ENCODE measurements at places on chromosomes 16 and 17.

DNA sequence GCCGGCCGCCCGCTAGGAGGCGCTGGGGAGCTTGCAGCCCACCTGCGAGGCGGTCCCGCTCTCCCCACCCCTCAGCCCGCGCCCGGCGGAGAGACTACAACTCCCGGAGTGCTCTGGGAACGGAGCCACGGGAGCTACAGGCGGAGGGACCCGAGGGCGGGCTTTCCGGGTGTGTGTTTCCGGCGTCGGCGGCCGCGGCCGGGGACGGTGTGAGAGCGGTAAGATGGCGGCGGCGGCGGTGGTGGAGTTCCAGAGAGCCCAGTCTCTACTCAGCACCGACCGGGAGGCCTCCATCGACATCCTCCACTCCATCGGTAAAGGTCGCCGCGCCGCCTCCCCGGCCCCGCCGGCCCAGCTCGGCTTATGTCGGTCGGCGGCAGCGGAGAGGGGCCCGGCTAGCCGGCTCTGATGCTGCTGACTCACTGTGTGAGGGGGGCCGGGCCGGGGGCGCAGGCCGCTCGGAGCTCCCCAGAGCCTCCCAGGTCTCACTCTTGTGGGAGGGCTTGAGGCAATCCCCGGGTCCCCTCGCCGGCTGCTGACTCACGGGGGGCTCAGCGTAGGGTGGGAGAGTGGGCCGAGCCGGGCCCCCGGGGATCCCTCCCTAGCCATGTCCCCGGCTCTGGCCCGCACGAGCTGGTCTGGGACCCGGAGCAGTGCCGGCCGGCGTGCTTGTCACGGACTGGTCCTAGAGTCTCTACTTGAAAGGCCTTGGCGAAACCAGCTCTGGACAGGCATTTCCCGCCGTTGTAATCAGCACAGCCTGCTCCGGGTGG, at the start of gene PSMD11:
PSMD11 (plus strand) TSS at position 210 of the 773 bp plus-strand sequence; CDS start at position 224, 14 bp downstream.
- peak within 1 kb of the TSS; percentile 90 for H3K4me3 ChIP-seq
- H3K27ac ChIP-seq: peak within 1 kb of the TSS; percentile 85
- H3K4me1 ChIP-seq: peaks cover 35% of the 10 kb centered on the region
- peak; percentile 98 for DNase-seq
- peaks cover 23% of the 10 kb centered on the region for H3K36me3 ChIP-seq

DNA sequence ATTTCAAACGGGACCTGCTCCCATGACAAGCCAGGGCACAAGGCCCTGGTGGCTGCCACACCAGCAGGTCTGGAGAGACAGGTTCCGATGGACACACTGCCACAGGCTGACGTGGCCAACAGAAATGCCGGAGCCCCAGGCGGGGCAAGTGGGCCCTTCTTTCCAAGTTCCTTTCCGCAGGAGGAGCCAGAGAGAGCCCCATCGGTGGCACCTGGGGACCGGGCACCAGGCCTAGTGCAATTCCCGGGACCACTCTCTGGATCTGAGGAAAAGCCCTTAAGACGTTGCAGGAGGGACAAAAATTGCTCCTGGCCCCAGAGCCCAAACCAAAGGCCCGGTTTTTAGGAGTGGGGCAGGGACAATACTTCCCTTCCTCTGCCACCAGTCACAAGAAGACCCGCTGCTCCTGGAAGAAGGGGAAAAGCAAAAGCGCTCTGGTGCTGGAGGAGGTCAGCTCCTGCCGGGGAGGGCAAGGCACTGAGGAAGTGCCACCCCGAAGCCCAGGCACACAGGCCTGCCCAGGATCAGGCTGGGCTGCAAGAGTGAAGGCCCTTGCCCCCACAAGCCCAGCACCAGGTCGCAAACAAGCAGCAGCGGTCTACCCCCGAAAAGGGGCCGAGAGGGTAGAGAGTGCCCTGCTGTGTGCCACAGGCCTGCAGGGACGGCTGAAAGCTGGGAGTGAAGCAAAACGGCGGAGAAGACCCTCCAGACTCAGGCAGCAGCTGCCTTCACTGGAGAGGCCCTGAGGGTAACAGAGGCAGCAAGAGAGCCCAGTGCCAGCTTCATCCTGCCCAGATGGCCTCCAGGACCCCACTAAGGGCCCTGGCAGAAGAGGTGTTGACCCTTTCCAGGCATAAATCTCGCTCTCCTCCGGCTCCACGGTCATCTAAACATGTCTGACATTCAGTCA, 29.1 kb downstream of the MAP1LC3B start:
- H3K4me1 ChIP-seq: no peaks in the 10 kb centered on the region
- no peak overlapping the region for H3K4me3 ChIP-seq
- H3K27me3 ChIP-seq: no peaks in the 10 kb centered on the region
- DNase-seq: no peak
- H3K27ac ChIP-seq: no peak overlapping the region

DNA sequence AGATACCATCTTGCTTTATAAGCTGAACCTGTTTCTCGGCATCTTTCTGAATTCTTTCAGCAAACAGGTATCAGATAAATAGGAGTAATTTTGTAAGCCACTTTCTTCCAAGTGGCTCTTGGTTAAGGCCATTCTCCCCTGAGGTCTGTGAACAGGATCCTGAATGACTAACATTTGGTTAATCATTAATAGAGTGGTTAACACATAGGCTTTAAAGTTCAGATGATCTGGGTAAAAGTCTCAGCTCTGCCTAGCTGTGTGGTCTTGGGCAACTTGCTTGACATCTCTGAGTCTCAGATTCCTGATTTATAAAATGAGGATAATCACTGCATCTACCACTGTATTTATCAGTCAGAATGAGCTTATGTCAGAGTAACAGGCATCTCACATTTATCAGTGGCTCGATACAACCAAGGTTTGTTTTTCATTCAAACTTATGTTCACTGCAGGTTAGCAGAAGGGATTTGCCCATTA, 44.4 kb upstream of the ANKFN1 start:
- no peaks in the 10 kb centered on the region for H3K36me3 ChIP-seq
- H3K4me1 ChIP-seq: no peaks in the 10 kb centered on the region
- no peak overlapping the region for H3K27ac ChIP-seq
- H3K27me3 ChIP-seq: peaks cover 5% of the 10 kb centered on the region

DNA sequence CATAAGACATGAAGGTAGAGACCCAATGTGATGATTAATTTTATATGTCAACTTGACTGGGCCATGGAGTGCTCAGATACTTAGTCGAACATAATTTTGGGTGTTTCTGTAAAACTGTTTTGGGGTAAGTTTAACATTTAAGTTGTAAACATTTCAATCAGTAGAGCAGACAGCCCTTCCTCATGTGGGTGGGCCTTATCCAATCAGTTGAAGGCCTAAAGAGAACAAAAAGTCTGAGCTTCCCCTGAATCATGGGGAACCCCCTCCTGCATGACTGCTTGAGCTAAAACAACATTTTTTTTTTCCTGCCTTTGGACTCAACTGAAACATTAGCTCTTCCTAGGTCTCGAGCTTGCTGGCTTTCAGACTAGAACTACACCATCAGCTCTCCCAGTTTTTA, 327.3 kb upstream of the SOX9 start:
- no peak overlapping the region for H3K27ac ChIP-seq
- DNase-seq: no peak
- no peaks in the 10 kb centered on the region for H3K36me3 ChIP-seq
- no peak overlapping the region for H3K4me3 ChIP-seq
- no peaks in the 10 kb centered on the region for H3K4me1 ChIP-seq

DNA sequence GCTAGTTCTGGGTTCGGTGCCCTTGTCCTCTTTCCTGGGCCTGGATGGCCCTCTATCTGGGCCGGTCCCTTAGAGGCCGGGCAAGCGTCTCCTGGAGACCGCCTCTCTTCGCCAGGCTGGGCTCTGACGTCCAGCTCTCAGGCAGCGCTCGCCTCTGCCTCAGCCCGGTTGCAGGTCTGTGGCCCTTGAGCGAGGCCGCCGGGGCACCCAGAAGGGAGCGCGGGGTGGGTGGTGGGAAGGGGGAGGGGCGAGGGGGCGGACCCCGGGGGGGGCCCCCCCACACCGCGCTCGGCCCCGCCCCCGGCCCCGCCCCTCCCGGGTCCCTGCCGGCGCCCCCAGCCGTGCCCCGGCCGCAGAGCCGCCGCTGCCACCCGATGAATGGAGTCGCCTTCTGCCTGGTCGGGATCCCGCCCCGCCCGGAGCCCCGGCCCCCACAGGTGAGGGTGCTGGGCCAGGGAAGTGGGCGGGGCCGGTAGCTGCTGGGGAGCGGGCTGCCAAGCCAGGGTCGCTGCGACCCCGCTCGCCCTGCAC, at the start of gene ARHGAP23:
ARHGAP23 (plus strand) TSS at position 353 of the 531 bp plus-strand sequence; CDS start at position 375, 22 bp downstream.
- H3K36me3 ChIP-seq: no peaks in the 10 kb centered on the region
- H3K27me3 ChIP-seq: peaks cover 34% of the 10 kb centered on the region
- no peak within 1 kb of the TSS for H3K27ac ChIP-seq
- peaks cover 10% of the 10 kb centered on the region for H3K4me1 ChIP-seq
- peak; percentile 31 for DNase-seq
- peak within 1 kb of the TSS; percentile 67 for H3K4me3 ChIP-seq

- H3K4me1 ChIP-seq: peaks cover 36% of the 10 kb centered on the region
- no peak for DNase-seq
- H3K27ac ChIP-seq: no peak overlapping the region
- H3K27me3 ChIP-seq: no peaks in the 10 kb centered on the region
- H3K4me3 ChIP-seq: no peak overlapping the region
Measured at GRCh38 chr16:11308493-11309283, 27.6 kb upstream of the PRM1 start.

DNA sequence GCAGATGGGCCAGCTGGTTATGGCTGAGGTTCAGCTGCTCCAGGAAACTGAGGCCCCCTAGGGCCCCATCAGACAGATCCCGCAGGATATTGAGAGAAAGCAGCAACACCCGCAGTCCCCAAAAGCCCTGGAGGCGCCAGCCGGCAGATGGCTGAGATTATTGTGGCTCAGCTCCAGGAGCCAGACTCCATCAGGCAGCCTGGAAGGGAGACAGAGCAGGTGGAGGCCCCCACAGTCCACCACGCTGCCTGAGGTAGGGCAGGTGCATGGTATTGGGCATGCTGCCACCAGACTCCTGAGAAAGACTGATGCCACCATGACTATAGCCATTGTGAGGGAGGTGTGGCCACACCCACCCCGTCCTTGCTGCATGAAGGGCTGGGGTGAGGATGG, 9.5 kb upstream of the TMEM101 start:
- H3K36me3 ChIP-seq: peaks cover 4% of the 10 kb centered on the region
- no peak overlapping the region for H3K27ac ChIP-seq
- H3K4me3 ChIP-seq: no peak overlapping the region

DNA sequence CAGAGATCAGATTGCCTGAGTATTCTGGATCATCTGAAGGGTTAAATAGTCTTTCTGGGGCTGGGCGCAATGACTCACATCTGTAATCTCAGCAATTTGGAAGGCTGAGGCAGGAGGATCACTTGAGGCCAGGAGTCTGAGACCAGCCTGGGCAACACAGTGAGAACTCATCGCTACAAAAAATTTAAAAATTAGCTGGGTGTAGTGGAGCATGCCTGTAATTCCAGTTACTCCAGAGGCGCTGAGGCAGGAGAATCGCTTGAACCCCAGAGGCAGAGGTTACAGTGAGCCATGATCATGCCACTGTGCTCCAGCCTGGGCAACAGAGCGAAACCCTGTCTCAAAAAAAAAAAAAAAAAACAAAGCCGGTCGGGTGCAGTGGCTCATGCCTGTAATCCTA, 15.7 kb downstream of the MVP start:
- no peaks in the 10 kb centered on the region for H3K4me1 ChIP-seq
- peaks cover 44% of the 10 kb centered on the region for H3K36me3 ChIP-seq
- no peaks in the 10 kb centered on the region for H3K27me3 ChIP-seq
- H3K27ac ChIP-seq: no peak overlapping the region
- no peak overlapping the region for H3K4me3 ChIP-seq

- no peaks in the 10 kb centered on the region for H3K27me3 ChIP-seq
- DNase-seq: no peak
- no peak overlapping the region for H3K27ac ChIP-seq
- no peaks in the 10 kb centered on the region for H3K4me1 ChIP-seq
Measured at GRCh38 chr16:80372341-80372740, 168.5 kb upstream of the DYNLRB2 start.

DNA sequence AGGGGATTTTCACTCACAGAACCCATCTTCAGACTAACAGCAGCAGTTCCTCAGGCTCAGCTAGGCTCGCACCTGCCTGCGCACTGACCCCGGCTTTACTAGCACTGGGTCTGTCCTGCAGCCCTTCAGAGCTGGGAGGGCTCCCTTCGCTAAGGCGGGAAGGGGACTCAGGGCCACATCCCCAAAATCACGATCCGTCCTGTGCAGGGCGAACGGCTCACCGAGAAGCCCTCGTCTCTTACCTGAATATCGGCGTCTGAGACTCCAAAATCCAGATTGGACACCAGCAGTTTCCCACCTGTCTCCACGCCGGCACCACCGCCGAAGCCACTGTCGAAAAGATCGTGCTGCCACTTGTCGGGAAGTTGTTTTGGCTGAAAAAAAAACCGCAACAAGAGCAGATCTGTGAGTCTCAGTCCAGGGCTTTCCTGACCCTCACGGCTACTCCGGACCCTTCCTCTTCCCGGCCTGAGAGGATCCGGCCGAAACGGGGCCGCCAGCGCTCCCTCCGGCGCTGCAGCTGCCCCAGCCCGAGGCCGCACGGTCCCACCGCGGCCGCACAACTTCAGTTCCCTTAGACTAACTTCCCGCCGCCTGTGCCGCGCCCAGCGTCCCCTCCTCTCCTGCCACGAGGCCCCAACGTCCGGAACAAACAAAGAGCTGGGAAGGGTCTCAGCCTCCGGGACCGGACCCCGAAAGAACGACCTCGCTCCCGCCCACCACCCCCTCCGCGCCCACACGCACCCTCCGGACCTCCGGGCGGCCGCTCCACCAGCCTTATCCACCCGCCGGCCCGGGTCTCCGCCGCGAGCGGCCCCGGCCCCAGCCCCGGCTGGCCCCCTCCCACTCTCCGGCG, 711 bp downstream of the ALYREF start:
- H3K27me3 ChIP-seq: no peaks in the 10 kb centered on the region
- no peak for DNase-seq
- H3K36me3 ChIP-seq: peaks cover 47% of the 10 kb centered on the region
- peaks cover 5% of the 10 kb centered on the region for H3K4me1 ChIP-seq

DNA sequence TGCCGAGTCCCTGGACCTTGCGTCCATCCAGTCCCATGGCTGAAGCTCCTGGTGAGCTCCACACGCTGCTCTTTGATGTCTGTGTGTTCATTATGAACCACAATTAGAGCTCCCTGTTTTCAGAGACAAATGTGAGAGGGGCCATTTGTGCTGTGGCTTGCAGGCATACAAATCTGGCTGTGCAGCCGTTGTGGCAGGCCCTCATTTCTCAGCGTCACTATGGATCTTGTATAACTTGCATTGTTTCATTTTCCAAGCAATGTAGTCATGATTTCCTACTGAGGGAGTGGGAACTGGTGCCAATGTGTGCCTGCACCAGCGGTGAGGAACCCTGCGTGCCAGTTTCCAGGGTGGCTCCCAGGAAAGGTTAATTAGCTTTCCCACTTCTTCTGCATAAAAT, 542.6 kb downstream of the TMEM114 start:
- no peak for DNase-seq
- H3K36me3 ChIP-seq: no peaks in the 10 kb centered on the region
- no peak overlapping the region for H3K27ac ChIP-seq
- H3K4me1 ChIP-seq: no peaks in the 10 kb centered on the region

- no peak overlapping the region for H3K4me3 ChIP-seq
- no peaks in the 10 kb centered on the region for H3K4me1 ChIP-seq
- H3K36me3 ChIP-seq: no peaks in the 10 kb centered on the region
- no peak overlapping the region for H3K27ac ChIP-seq
- H3K27me3 ChIP-seq: peaks cover 11% of the 10 kb centered on the region
- no peak for DNase-seq
Measured at GRCh38 chr16:55585631-55586030, 19.1 kb downstream of the CAPNS2 start.

GRCh38 chr17:60127068-60128064, 22.4 kb upstream of the CA4 start:
- no peak for DNase-seq
- no peak overlapping the region for H3K27ac ChIP-seq
- no peaks in the 10 kb centered on the region for H3K4me1 ChIP-seq

GRCh38 chr17:31559584-31560501, 168.4 kb downstream of the RAB11FIP4 start:
- no peaks in the 10 kb centered on the region for H3K36me3 ChIP-seq
- no peak overlapping the region for H3K27ac ChIP-seq
- peaks cover 4% of the 10 kb centered on the region for H3K4me1 ChIP-seq
- H3K27me3 ChIP-seq: peaks cover 28% of the 10 kb centered on the region
